ENCODE measurements at places on chromosomes 7 and 10. TPM values are rescaled to one million over a fixed set of nuclear protein-coding genes. Genes with fewer than 3 reads are reported as not detected.

Gene SUFU
- polyA plus RNA-seq = 24.8 TPM

Gene PRSS2
- polyA plus RNA-seq = not detected

Gene SPDYE11
- polyA plus RNA-seq = 0.36 TPM

Gene SLC29A4
- 59.8 TPM for polyA plus RNA-seq

Gene SPDYE9
- polyA plus RNA-seq = 0.36 TPM

Gene MRLN
- not detected for polyA plus RNA-seq

Gene SLC26A5
- polyA plus RNA-seq = 0.30 TPM

Gene KIF11
- 13.6 TPM for polyA plus RNA-seq

Gene SUN3
- polyA plus RNA-seq = not detected

Gene MMD2
- polyA plus RNA-seq = 58.2 TPM

Gene SLC39A12
- polyA plus RNA-seq = 10.4 TPM

Gene ATP6V0A4
- 2.6 TPM for polyA plus RNA-seq

Gene OPTN
- 62.6 TPM for polyA plus RNA-seq

Gene RAMP3
- 9.4 TPM for polyA plus RNA-seq

Gene HECW1
- 15.8 TPM for polyA plus RNA-seq

Gene PNLIP
- polyA plus RNA-seq = 0.42 TPM

Gene CYP51A1
- polyA plus RNA-seq = 124 TPM

Gene EBLN1
- not detected for polyA plus RNA-seq

All from spinal cord (tissue), 10 donors.